Hepatocyte (in vitro differentiated cells): ENCODE measurements at places on chromosomes 3 and 15.

DNA sequence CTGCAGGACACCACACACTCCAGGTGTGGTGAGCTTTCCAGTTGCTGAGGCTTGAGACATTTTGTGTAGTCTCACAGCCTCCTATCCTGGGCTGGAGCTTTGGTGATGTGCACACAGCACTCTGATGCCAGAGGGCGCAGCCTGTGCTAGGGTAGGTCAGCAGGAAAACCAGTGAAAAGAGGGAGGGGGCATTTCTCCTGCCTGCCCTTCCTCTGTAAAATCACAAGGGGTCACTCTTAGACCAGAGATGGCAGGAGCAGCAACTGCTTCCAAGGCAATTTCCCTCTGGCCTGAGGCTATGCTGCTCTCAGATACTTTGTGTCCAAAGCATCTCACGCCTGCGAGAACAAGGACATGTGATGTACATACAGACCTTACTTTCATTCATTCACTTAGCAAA lies 16.5 kb upstream of the MUSTN1 start:
- DNase-seq, result peak; percentile 70

DNA sequence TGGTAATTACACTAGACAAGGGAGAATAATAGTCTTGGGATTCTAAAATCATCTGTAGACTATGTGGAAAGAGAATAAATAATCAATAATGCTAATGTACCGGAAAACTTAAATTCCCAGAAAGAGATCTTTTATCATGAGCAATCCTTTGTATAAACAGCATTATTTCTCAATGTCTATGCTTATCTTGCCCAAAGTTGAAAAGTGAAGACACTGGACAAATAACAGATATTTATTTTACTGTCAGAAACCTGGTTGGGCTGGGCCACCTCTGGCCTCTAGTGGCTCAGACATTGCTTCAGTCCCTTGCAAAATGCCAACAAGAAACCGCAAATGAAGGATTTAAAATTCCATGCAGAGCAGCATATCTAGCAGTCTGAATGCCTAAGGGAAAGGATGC lies 409.9 kb downstream of the FHIT start:
- DNase-seq, result peak; percentile 8

DNA sequence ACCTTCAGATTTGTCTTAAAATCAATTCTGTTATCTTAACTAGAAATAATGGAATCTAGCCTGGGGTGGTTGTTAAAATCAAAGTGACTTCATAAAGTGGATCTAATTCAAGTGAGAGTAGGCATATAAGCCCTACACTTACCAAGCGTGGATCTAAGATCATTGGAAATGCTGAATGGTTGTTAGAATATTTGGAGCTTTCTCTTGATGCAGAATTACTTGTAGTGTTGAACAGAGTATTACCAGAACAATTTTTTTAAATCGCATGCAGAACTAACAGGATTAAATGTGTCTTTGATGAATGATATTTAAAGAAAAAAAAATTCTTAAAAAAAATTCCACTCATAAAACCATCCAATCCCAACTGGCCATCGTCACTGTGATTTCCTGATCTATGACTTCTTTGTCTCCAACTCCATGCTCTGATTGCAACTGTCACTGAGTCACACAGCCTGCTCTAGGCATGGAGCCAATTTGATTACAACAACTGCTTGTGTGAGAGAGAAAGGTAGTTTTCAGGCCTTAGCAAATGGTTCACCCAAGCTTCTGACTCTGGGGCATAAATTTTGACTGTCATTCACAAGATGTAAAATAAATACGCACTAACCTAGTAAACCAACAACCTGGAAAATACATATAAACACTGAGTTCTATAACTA lies 25.9 kb upstream of the SPRED1 start:
- DNase-seq, result peak; percentile 62

DNA sequence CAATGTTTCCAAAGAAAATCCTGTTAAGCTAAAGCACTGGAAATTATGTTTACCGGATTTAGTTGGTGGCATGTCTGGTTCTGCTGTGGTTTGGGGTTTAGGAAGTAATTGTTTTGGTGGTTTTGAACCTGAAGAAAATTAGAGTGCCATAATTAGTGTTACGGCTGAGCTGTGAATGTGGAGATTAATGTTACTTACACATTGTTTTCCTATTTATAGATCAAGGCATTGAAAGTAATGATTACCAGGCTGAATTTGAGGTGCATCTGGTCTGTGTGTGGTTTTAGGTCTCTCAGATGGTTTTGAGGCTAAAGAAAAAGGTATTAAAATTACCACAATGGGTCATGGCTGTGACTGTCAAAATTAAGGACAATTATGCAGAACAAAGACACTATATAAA lies 128.9 kb downstream of the TFG start:
- no peak for DNase-seq

DNA sequence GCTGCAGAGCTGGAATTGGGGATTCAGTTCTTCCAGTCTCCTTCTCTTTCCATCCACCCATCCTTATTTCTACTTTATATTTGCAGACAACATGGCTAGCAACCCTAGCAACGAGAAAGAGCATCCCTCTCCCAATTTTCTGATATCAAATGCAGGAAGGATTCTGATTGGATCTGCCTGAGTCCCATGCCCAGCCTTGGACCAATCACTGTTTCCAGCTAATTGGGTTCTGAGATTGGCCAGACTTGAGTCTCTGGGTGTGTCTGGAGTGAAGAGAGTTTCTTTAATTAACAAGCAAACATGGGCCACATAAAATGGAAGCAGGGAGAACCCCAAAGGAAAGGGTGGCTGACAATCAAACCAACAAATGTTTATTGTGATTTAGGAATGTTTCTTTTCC lies 60.6 kb downstream of the TMEM39A start:
- DNase-seq, result no peak

DNA sequence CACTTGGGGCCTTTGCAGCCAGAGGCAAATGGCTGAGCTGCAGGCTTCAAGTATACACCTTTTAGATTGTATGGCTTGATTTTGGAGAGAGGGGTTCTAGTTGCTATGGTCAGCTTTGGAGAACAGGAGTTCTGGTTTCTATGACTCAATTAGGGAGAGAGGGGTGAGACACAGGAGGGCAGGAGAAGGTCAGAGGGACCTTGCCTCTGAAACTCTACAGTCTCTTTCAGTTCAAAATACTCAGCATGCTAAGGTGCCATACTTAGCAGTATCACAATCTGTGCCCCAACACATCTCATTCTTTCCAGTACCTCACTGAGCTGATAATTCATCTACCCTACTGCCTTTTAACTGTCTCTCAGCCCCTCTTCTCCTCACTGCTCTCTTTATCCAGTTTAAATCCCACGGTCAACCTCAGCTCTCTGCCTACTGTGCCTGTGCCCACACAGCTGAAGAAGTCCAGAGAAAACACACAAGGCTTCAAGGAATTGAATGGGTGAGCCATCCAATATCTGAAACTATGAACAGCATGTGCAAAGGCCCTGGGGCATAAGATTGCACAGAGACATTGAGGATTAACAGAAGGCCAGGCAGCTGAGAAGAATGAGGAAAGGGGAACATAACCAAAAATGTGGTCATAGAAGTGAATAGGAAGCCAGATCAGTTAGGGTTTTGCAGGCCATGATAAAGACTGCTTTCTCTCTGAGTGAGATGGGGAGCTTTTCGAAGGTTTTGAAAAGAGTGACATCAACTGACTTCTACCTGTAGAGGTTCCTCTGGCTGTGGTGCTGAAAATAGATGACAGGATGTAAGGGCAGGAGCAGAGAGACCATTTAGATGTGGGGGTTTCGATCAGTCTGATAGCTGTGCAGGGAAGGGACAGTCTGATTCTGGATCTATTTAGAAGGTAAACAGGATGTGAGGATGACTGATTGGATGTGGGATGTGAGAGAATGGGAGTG lies 54.5 kb upstream of the C3orf80 start:
- no peak for DNase-seq

DNA sequence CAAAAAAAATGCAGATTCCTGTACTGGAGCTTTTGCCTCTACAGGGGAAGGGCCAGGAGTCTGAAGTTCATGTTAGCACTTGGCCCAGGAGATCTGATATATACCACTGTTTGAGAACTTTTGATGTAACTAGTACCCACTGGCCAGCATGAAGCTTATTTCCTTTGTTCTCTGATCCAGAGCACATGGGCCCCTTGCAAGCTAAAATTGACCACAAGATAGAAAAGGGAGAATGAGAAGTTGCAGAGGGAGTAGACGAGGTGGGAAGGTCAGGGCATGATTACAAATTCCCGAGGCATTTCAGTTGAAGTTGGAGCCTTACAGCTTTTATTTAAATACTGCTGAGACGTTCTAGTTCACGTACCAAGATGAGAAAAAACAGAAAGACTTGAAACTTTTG lies 28.2 kb downstream of the TGM4 start:
- DNase-seq, result no peak

GRCh38 chr15:29935296-29936004 lies 113.2 kb upstream of the TJP1 start:
- no peak for DNase-seq

DNA sequence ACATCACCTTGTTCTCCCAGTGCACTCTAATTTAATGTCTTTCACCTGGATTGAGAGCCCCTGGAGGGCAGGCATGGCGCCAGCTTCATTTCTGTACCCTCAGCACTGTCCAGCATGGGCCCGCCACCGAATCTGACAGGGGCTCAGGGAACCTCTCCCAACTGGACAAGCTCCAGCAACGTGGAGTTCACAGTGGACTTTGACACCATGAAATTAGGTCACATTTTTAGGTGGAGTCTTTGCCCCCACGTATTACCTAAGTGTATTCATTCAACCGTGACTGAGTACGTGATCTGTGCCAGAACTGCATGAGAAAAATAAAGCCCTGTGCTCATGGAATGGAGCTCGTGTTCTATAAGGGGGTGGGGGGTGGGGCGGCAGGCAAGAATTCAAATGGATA lies 94.1 kb upstream of the ATP2B2 start:
- DNase-seq, result no peak

- no peak for DNase-seq
Observed at GRCh38 chr15:68018797-68019444, 35.2 kb upstream of the PIAS1 start.

DNA sequence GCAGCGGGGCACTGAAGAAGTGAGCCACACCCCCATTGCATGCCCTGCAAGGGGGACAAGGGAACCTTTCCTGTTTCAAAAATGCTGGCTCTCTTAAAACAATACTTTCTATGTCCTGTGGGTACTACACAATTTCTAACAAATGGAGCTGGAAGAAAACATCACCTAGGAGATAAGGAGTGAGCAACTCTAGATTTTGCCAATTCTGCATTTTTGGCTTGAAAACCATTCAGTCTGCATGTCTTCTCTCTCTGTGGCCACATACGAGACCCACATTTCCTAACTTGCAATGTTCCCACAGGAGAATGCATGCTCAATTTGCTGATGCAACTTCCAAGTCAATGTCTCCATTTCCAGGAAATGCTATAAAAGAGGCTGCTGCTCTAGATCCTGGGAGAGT lies 662.0 kb downstream of the SQOR start:
- DNase-seq, result no peak

DNA sequence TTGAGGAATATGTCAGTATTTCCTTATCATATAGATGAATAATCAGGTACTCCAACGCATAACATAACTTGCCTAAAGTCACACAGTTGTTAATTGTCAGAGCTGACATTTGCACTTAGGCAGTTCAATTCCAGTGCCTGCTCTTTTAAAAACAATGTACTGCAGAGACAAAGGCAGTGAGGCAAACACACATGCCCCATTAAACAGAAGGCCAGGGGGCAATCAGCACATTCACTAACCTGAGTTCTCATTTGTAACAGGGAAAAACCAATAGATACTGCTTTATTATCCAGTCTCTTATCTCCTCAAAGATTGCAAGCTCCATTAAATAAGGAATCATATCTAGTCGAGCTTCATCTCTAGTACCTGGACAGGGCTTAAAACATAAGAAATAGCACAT lies 1017.4 kb downstream of the SQOR start:
- DNase-seq, result no peak

GRCh38 chr15:100468285-100468684 lies 60.5 kb downstream of the CERS3 start:
- DNase-seq, result peak; percentile 49

DNA sequence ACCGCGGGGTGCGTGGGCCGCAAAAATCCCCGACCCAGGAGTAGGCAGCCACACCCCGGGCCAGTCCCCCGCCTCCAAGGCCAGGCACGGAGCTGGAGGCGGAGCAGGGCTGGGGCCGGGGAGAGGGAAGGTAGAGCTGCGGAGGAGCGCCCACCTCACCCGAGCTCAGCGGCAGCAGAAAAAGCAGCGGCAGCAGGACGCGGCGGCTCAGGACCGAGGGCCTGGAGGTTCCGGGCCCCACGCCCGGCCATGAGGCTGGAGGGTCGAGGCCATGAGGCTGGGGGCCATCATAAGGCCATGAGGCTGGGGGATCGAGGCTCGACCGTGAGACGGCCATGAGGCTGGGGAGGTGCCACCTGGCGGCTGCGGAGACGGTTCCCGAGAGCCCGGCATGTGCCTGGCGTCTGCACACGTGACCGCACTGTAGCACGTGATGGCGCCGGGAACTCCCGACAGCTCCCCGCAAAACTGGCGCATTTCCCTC lies 32.9 kb upstream of the PRSS50 start:
- peak; percentile 2 for DNase-seq

DNA sequence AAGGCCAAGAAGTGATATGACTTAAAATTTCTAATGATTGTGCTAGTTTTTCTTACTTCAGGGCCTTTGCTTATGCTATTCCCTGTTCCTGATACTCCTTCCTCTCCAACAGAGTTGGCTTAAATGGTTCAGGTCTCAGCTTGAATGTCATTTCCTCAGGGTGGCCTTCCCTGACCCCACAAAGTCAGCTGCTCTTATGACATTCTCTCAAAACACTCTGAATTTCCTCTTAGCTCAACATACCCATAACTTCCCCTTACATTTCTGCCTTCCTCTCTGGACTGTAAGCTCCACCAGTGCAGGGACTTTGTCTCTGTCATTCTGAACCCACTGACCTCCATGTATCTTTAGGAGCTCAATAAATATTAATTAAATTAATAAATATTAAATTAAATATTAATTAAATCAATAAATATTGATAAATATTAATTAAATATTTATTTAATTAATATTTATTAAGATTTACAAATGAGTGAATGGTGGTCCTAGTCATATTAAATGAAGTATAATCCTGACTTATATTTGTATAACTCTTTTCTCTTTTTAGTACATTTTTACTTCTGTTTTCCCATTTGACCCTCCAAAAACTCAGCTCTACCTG lies 17.9 kb upstream of the TMCC1 start:
- no peak for DNase-seq

DNA sequence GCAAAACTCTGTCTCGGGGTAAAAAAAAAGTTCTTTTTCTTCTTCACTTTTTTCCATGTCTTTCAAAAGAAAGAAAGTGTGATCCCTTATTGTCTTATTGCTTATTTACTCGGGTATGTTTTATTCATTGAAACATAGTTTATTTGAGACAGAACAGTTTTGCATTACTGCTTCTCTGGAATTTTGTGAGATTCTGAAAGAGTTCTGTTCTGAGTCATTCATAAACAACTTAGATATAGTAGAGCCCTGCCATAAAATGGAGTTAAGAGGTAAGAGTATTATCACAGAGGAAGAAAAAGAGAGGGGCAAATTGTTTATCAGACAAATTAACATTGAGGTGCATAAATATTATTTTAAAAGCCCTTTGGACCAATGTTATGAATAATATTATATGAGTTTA lies 522.2 kb downstream of the ROBO2 start:
- DNase-seq, result no peak

GRCh38 chr3:13266005-13266404 lies 154.1 kb downstream of the NUP210 start:
- DNase-seq, result no peak

- no peak for DNase-seq
Observed at GRCh38 chr3:120088622-120089021, 5.6 kb downstream of the GSK3B start.
